Temporal lobe (tissue), 4 donors: ENCODE measurements at places on chromosomes 4 and X. TPM values are rescaled to one million over a fixed set of nuclear protein-coding genes. Genes with fewer than 3 reads are reported as not detected.

Gene ADAM29
- total RNA-seq: 0.49 TPM

Gene MAP7D2
- total RNA-seq: 9.3 TPM

Gene OFD1
- 18.2 TPM for total RNA-seq

Gene UGT2B10
- total RNA-seq: not detected

Gene GC
- total RNA-seq: not detected

Gene UGDH
- 24.6 TPM for total RNA-seq

Gene ERAS
- total RNA-seq: not detected

Gene SHISA3
- total RNA-seq: not detected

Gene CFP
- total RNA-seq: 0.49 TPM

Gene STK32B
- total RNA-seq: 53.6 TPM

Gene ADH4
- not detected for total RNA-seq

Gene TECRL
- total RNA-seq: not detected

Gene XAGE5
- not detected for total RNA-seq

Gene AMOT
- 15.5 TPM for total RNA-seq

Gene CENPVL1
- 1.7 TPM for total RNA-seq

Gene ZDHHC15
- 9.6 TPM for total RNA-seq

Gene SSX4B
- total RNA-seq: not detected

Gene CCNB3
- 0.25 TPM for total RNA-seq

Gene SMPX
- not detected for total RNA-seq

Gene SSX1
- not detected for total RNA-seq

Gene ANK2
- 574 TPM for total RNA-seq

Gene TRPC5OS
- total RNA-seq: not detected

Gene LAMTOR3
- 39.8 TPM for total RNA-seq

Gene ASB5
- 0.25 TPM for total RNA-seq

Gene TRPC3
- total RNA-seq: 5.4 TPM

Gene MAGEA9B
- under 0.01 TPM for total RNA-seq

Gene RHOXF2
- not detected for total RNA-seq

Gene FRMPD4
- total RNA-seq: 32.2 TPM

Gene ADGRL3
- 226 TPM for total RNA-seq

Gene SPACA5
- total RNA-seq: 0.25 TPM

Gene WNK3
- 48.2 TPM for total RNA-seq

Gene EVC2
- 1.2 TPM for total RNA-seq

Gene GPRIN3
- 39.6 TPM for total RNA-seq

Gene CT45A5
- total RNA-seq: not detected

Gene TLR10
- 0.74 TPM for total RNA-seq

Gene SLC16A2
- 16.2 TPM for total RNA-seq

Gene MAMLD1
- total RNA-seq: 3.7 TPM

Gene CHIC2
- total RNA-seq: 22.9 TPM

Gene IDH3G
- 52.1 TPM for total RNA-seq

Gene SAGE1
- total RNA-seq: not detected

Gene TMEM47
- total RNA-seq: 41.8 TPM

Gene TRIM61
- 0.98 TPM for total RNA-seq

Gene DGKK
- total RNA-seq: 0.49 TPM

Gene TLR7
- total RNA-seq: 0.98 TPM

Gene CD40LG
- not detected for total RNA-seq

Gene FOXR2
- not detected for total RNA-seq

Gene AVPR2
- not detected for total RNA-seq

Gene BEX5
- 36.1 TPM for total RNA-seq

Gene CPLX1
- total RNA-seq: 2.0 TPM
